Effector memory CD4-positive, alpha-beta T cell (primary cell): ENCODE measurements at places on chromosomes 1 and 21.

DNA sequence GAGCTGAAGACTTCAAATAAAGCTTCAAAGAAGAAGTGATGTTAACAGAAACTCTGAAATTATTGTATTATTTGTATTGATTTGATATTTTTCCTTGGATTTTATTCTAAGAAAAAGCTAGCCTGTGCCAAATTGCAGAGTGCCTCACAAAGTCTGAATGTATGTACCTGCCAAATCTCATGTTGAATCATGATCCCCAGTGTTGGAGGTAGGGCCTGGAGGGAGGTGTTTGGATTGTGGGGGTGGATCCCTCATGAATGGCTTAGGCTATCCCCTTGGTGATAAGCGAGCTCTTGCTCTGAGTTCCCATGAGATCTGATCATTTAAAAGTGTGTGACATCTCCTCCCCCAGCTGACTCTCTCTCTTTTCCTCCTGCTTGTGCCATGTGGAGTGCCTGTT lies 43.6 kb downstream of the ACKR1 start:
- H3K27me3 ChIP-seq = no peaks in the 10 kb centered on the region
- H3K36me3 ChIP-seq = no peaks in the 10 kb centered on the region
- no peak overlapping the region for H3K27ac ChIP-seq
- no peak overlapping the region for H3K4me3 ChIP-seq
- no peaks in the 10 kb centered on the region for H3K4me1 ChIP-seq

DNA sequence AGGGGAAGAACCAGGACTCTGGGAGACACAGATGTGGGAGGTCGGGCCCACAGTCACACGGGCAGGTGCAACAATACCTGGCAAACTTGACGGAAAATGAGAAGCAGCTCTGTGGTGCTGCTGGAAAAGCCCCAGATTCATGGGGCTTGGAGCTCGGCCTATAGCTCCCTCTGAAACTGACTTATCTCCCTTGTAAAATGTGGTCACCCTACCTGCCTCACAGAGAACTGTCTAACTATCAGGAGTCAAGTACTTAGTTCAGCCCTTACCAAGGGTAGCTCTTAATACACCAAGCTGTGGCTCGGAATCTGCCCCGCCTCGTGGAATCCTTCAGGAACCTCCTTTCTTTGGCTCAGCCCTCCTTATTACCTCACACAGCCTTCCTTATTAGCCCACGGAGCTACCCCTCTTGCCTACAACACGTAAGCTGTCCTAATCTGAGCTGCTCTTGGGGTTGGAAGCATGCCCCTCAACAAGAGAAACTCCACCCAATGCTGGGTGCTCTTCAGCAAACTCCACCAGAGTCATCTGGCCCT lies 68.9 kb downstream of the MRPL37 start:
- no peak overlapping the region for H3K4me3 ChIP-seq
- DNase-seq = no peak
- H3K27me3 ChIP-seq = no peaks in the 10 kb centered on the region
- H3K4me1 ChIP-seq = no peaks in the 10 kb centered on the region

GRCh38 chr1:85142753-85143152 lies 58.1 kb downstream of the SYDE2 start:
- DNase-seq = no peak
- H3K27ac ChIP-seq = no peak overlapping the region
- H3K36me3 ChIP-seq = no peaks in the 10 kb centered on the region
- H3K4me1 ChIP-seq = no peaks in the 10 kb centered on the region
- no peaks in the 10 kb centered on the region for H3K27me3 ChIP-seq
- H3K4me3 ChIP-seq = no peak overlapping the region

- no peak overlapping the region for H3K27ac ChIP-seq
- H3K27me3 ChIP-seq = no peaks in the 10 kb centered on the region
- H3K4me1 ChIP-seq = peaks cover 4% of the 10 kb centered on the region
These were observed 6.1 kb downstream of the ACP6 start for GRCh38 chr1:147664206-147664605.

DNA sequence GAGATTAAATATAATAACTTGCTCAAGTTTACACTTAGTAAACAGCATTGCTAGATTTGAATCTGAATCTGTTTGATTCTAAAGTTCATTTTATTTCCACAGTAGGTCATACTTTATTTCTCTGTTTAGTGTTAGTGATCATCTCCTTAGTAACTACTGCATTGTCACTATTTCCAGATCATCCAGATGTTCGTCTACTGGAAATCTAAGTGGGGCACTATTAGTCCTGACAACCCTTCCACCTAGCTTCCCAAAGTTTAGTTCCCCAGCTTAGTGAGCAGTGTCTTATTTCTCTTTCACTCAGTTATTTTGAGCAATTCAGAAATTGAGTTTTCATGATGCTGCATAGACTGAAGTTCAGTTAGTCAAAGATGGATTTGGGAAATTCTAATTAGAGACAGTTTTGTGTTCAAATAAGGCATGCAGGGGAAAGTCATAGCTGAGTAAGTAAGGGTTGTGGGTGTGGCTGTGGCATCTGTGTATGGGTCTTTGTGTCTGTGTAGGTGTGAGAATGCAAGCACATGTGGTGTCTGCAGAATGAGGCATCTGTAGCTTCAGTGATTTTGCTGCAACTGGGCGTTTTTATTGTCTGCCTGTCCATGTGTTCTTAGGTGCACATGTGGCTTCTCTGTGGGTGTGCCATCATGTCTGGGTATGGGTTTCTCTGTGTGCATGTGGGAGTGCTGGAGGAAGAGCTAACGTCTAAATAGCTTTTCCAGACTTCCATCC lies 107.3 kb downstream of the NTMT2 start:
- no peaks in the 10 kb centered on the region for H3K36me3 ChIP-seq
- no peak for DNase-seq
- no peaks in the 10 kb centered on the region for H3K4me1 ChIP-seq
- H3K4me3 ChIP-seq = no peak overlapping the region
